ENCODE measurements at places on chromosomes 6 and 20.

GRCh38 chr6:137919837-137920730 lies 53.0 kb downstream of the TNFAIP3 start:
- no peak for DNase-seq

DNA sequence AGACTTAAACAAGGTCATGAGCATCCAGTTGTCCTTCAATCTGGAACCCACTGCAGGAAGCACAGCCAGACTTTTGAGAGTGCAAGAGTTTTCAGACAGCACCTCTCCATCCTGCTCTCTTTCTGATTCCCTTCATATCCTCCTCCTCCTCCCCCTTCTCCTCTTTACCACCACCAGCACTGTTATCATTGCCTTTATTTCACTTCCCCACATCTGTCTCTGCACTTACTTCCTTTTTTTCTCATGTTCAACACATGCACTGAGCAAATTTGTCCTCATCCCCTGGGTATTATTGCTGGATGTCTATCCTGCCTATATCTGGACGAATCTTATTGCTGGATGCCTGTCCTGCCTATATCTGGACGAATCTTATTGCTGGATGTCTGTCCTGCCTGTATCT lies 554.8 kb downstream of the DHX35 start:
- DNase-seq, result no peak

GRCh38 chr20:18728870-18729224 lies 84.7 kb upstream of the SCP2D1 start:
- DNase-seq, result no peak

DNA sequence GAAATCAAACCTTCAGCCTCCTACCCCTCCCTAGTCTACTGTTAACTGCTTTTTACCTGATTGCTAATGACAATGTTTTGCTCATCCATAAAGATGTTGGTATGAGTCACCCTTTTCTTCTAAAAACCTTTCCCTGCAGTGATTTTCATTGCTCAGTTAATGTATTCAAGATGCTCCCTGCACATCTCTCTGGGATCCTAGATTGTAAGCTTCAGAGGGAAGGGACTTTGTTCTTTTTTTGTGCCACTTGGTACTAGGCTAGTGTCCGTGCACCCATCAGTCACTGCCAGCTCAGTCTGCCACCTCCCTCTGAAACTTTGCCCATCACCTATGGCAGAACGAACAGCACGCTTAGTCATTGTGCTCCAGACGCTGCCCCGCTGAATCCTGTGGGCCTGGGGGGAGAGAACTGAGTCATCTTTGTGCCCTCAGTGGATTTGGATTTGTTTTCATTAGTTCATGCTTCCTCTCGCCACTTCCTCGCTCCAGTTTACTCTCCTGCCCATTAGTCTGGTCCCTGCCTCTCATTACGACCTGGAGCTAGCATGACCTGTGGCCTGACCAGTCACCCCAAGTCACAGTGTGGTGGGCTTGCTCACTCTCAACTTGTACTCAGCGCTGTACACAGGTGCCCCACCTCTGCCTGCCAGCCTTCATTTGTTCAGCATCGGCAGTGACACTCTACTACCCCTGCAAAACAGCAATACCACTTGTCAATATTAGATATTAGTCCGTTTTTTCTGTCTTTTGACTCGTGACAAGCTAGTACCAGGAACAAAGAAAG lies 78.0 kb upstream of the TMEM181 start:
- DNase-seq, result peak; percentile 51

DNA sequence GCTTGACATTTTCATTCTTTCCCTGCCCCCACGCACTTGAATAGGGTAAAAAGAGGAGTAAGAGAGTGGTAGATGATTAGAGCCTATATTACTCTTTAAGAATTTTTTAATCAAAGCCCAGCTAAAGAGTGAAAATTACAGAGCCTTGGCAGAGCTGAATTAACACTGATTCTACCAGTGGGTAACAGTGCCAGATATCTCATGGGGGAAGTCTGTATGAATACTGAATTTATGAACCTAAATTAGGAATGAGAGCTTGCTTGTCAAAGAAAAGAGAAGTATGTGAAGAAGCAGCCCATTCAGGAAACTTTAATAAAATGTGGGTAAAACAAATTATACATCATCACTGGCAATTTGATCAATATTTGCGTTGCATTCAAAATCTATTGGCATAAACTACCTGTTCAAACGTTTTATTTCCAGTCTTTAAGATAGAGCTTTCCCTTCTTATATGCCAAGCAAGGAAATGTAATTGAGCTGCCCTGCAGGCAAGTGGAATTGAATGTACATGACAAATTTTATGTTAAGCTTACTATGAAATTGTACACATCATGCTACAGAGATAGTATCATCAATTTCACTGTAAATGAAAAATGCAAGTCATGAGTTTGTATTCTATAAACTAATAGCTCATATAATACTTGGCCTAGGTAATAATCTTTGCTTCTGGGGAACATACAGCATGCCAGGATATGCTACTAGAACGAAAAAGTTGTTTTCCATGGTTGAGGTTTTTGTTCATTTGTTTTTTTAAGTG lies 14.5 kb downstream of the SOBP start:
- no peak for DNase-seq

GRCh38 chr6:11356404-11357155 lies 124.1 kb upstream of the NEDD9 start:
- no peak for DNase-seq

DNA sequence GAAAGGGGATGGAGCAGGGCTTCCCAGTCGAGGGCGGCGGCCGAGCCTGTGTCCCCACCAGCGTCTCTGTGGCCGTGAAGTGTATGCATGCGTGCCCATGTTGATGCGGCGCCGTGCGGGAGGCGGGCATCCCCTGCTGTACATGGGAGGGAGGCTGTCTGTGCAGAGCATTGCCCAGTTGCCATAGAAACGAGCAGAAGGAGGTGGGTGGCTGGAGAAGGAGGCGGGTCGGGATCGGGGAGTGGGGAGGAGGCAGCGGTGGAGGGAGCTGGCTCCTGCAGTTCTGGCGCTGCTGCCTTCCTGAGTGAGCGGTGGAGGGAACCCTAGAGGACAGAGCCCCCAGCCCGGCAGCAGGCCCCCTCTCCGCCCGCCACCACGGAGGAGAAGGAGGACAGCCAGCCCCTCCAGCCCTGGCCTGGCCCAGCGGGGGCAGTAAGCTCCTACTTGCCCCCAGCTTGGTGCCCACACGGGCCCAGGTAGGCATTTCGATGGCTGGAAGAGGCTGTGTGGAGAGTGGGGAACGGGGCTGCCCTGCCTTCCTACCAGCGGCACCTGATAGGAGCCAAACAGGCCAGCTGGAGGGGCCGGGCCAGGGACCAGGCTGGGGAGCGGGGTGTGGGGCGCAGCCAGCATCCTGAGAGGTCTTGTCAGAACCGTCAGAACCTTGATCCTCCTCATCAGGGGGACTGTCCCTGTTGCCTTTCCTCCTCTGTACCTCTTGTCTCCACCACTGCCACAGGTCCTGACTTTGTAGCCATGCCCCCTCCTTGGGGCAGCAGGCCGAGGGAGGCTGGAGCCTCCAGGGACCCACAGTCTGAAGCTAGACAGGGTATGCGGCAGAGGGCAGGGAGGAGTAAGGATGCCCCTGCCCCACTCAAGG lies 41.3 kb downstream of the SPDEF start:
- no peak for DNase-seq

DNA sequence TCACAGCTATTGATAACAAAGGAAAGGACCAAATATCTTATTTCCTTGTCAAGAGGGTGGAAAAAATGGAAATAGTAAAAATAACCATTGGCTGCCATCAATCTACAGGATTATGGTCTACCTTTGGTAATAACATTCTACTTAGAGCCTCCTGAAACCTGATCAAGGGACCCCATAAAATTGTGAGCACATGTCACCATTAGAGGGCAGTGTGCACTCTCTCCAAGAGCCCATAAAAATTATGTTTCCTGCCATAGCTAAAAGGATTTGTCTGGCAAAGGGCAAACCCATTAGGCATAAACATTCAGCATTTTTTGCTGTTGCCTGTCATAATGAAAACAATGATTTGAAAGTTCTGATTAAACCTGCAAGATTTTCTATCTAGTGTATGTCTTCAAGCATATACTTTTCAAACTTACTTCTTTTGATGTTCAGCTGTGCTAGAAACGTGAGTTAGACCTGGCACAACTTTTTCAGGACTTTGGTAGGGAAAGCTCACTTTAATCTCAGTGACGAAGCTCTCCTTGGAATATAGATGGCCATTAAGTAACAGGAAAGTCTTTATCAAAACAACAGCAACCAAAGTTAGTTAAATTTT lies 120.7 kb upstream of the ZFP64 start:
- DNase-seq, result peak; percentile 57

GRCh38 chr6:35454391-35455110 lies 2.4 kb downstream of the FANCE start:
- no peak for DNase-seq

- peak; percentile 24 for DNase-seq
Observed at GRCh38 chr20:53884859-53885541, 185.4 kb downstream of the BCAS1 start.

GRCh38 chr6:148432462-148433195 lies 90.0 kb downstream of the SASH1 start:
- DNase-seq, result no peak

DNA sequence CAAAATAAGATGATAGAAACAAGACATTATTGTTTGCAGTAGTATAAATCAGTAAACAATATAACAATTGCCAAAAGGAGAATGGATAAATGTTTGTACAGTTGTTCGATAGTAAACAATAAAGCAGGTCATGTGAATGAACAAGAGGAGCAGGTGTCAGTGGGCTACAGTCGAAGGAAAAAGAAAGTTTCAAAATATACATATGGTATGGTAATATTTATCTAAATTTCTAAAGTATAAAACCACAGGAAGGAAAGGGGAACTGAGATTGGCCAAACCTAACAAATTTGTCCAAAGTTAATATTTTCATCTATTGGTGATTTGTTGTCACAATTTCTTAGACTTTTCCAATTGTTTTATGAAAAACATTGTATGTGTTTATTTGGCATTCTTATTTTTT lies 110.9 kb downstream of the SH3BGRL2 start:
- no peak for DNase-seq

- DNase-seq, result no peak
Observed at GRCh38 chr20:41837669-41838224, 219.6 kb upstream of the CHD6 start.

DNA sequence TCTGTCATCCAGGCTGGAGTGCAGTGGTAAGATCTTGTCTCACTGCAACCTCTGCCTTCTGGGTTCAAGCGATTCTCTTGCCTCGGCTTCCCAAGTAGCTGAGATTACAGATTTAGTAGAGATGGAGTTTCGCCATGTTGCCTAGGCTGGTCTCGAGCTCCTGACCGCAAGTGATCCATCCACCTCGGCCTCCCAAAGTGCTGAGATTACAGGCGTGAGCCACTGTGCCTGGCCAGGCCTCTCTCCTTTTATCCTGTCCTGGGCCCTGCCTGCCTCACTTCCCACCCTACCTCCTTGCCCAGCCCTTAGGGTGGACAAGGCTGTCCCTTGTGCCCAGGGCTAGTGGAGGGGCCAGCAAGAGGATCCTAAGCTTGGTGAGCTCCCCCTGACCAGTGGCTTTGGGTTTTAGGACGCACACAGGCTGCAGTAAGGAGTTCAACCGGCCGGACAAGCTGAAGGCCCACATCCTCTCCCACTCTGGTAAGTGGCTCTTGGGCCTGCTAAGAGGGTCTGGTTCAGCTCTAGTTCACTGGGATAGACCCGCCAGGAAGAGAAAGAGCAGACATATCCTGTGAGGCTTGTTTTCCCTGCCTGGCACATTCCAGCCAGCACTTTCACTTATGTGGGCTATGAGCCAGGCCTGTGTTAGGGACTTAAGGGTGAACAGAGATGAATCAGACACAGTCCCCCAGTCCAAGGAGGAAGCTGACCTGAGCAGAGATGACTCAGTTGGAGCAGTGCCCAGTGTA lies 21.9 kb upstream of the CHMP4B start:
- no peak for DNase-seq

DNA sequence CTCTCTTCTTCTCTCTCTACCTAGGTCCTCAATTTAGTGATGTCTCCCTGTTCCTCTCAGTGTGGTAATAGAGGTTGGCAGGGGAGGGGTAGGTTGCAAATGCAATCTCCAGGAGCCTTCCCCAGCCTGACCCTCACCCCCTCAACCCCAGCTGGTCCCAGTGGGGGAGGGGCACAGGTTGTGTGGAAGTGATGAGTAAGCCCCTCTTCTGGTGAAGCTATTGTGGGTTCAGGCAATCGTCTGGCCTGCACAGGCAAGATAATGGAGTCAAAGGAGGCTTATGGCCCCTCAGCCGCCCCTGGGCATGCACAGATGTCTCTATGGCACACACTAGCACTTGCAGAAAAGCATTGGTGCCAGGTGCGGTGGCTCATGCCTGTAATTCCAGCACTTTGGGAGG lies 10.8 kb upstream of the ADA start:
- DNase-seq, result no peak

DNA sequence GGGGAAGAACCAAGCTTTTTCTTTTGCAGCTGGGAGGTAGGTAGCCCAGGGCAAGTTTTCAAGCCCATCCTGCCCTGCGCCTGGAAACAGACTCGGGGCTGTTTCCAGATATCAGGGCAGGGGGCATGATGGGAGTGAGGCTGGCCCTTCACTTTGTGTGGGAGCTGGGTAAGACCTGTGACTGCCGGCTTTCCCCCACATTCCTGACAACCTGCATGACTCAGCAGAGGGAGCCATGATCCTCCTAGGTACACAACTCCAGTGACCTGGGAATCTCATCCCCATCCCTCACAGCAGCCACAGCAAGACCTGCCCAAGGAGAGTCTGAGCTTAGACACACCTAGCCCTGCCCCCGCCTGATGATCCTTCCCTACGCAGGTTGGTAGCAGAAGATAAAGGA lies 280.8 kb downstream of the SOX4 start:
- no peak for DNase-seq

DNA sequence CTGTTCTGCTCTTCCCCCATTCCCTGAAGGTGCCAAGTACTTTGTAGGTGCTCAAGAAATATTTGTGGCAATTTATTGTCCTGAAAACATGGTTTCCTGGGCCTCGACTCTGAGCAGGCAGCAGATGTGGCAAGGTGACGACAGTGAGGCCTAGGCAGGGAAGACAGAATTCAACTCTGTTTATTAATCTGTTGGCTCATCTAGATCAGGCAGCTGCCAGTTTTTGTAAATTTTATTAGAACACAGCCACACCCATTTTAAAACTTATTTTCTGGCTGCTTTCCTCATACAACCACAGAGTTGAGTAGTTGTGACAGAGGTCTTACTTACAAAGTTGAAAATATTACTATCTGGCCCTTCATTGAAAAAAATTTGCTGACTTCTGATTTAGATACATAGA lies 24.5 kb downstream of the MAPK14 start:
- DNase-seq, result no peak
